ENCODE measurements at places on chromosomes 7 and 10.

DNA sequence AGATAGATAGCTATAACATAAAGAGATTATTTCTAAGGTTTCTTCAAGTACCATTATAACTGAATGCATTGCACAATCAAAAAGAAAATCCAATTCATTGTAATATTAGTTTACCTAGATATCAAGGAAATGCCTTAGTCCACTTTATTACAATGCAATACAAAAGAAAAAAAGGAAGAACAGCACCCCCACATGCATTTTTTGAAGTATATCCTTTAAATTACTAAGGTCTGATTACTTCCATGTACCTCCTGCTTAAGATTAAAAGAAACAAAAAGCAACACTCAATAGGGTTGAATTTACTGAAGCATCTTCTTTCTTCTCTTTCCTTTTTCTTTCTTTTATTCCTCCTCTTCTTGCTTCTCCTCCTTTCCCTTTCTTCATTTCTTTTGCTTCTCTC lies 973.8 kb upstream of the LRRTM3 start:
- no peak for DNase-seq

- DNase-seq: no peak
These were observed 344.5 kb downstream of the PCLO start for GRCh38 chr7:82818171-82818570.

GRCh38 chr7:135745703-135746312 lies 2.8 kb downstream of the FAM180A start:
- DNase-seq: peak; percentile 82

- DNase-seq: no peak
These were observed 8.0 kb upstream of the PPIF start for GRCh38 chr10:79339266-79339665.

DNA sequence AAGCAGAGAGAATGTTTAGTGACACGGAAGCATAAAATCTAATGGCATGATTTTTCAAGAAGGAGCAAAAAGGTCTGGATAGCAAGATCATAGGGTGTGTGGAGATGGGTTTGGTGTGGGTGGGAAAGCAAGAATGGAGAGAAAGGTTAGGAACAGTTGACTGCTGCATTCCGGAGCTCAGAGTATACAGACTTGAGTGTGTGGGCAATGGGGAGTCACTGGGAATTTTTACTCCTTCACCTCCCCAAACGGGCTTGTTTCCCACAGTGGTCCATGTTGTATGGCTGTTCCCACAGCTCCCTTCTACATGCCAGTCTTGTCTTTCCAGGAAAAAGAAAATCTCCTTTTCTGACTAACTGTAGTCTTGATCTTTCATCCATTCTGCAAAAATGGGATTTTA lies 122.1 kb downstream of the CDK6 start:
- DNase-seq: no peak
